ENCODE measurements at places on chromosomes 7 and 10.

DNA sequence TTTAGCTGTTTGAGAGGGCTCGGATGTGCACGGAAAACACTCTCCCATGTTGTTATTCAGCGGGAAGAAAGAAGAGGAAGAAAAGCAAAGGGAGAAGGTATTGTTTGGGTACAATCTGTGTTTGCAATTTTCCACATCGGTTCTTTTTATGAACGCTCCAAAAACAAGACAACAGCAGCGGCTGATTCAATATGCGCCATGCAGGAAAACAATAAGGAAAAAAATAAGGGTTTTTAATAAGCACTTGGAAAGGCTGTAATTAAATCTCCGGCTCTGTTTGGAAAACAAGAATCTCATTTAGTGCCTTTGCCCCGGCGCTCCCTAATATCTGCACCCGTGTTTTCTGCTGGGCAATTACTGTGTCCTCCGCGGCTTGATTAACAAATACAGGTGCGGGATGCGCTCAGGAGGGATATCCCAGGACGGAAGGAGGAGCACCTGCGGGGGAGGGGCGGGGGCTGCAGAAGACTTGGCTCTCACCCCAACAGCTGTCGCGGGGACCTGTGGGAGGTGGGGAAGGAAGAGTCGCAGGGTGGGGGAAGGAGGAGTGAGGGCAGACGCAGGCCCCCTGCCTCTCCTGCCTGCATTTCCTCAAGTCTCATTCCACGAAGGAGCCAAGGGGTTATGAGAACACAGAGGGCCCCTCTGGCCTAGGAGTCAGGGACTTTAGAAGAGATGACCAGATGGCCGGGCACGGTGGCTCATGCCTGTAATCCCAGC is 181.5 kb upstream of the PODXL start:
- DNase-seq = no peak

DNA sequence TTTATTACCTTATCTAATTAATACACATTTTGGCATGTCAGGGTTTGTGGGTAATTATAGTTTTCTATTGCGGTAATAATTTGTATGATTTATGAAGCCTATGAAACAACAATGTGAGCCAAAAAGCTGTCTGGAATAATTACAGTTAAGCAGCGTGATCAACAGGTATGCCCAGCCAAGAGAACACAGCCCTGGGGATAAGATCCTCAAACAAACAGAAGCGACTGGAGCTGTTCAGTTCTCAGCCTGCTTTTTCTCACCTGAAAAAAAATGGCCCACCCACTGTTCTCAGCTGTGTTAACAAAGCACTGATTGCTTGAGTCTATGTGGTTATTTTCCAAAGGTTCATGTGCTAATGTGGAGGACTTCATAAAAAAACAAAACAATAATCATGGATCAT is 855.8 kb downstream of the GATA3 start:
- no peak for DNase-seq

GRCh38 chr7:65371468-65371867 is 2.2 kb upstream of the ZNF92 start:
- DNase-seq = no peak

DNA sequence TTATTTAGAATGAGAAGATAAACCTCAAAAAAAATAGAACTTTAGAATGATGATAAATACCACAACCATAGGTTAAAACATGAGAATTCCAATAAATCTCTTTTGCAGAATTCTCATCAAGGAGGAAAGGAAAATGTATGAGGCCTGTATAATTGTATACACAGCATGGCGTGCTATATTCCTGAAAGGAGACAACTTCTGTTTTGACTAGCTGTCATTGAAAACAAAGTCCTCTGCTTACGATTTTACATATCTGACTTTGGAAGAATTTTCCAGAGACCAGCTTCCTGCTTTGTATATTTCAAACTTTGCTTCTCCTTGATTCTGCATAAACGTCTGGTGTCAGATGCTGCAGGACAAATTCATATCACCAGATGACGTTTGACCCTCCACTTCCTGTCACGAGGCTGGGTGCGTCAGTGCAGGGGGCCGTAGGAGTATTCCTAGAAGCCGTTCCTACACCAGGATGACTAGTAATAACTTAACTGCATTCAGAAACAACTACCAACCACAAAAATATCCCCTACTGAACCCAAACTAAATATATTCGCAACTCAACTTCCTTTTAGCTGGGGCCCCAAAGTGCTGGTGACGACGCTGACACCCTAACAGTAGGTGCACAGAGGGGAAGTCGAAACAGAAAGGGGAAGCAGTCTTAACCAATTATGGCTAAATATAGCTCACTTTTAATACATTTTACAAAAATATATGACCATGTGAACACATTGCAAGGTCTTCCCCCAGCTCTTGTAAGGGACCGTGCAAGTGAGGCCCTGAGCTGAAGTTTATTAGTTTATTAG is 178.6 kb upstream of the INHBA start:
- peak; percentile 38 for DNase-seq

- no peak for DNase-seq
Observed at GRCh38 chr10:103692952-103693811, 162.2 kb downstream of the SH3PXD2A start.

DNA sequence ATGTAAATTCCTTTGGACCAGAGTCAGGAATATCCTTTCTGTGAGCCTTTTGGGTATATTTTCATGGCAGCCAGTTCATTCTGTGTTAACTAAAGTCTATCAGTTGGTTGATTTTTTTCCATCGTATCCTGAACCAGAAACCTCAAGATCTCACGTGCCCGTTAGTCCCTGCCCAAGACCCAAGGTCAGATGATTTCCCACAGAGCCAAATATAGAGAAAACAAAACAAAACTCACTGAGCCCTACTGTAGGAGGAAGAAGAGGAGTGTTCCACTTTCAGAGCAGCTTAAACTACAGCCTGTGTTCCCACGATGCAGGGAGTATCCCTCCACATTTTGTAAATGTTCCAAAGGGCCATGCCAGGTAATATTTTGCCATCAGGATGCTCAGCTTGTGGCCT is 96.0 kb upstream of the ADO start:
- DNase-seq = no peak

DNA sequence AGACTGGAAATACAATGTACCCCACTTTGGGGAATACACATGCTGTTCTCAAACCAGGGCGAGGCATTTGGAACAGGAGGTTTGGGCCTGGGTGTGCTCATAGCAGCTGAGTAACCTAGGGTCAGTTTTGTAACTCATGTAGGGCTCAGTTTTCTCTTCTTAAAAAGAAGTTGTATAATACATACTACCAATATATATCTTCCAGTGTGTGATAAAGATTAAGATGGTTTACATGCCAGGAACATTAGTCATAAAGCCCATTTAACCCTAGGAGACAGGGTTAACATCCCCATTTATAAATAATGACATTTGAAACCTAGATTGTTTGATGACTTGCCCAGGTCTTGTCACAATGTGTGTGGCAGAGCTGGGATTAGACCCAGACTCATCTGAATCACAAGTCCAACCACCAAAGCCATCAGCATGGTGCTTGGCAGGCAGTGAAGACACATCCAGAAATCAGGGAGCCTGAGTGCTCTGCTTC is 6.0 kb downstream of the AKR1B10 start:
- no peak for DNase-seq

- no peak for DNase-seq
Observed at GRCh38 chr10:132065491-132066105, at the start of gene JAKMIP3. Gene JAKMIP3, plus strand, starts transcription at chr10:132065946. Its CDS starts 38,863 bp downstream, at chr10:132104809.

DNA sequence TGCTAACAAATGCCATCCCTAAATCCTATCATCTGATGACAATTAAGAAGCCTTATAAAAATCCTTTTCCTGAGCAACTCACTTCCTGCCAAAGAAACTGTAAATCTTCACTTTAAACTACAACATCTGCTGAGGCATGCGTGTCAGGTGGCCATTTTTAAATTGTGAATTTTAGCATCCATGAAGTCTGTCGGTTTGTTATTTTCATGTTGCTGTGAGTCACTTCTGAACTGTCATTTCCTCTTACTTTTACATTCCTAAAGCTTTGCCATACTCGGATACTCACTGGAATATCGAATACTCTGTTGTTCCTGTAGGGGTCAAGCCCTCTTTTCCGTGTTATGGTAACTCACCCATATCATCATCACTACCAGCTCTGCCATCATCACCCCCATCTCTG is 34.3 kb upstream of the TMEM26 start:
- no peak for DNase-seq

DNA sequence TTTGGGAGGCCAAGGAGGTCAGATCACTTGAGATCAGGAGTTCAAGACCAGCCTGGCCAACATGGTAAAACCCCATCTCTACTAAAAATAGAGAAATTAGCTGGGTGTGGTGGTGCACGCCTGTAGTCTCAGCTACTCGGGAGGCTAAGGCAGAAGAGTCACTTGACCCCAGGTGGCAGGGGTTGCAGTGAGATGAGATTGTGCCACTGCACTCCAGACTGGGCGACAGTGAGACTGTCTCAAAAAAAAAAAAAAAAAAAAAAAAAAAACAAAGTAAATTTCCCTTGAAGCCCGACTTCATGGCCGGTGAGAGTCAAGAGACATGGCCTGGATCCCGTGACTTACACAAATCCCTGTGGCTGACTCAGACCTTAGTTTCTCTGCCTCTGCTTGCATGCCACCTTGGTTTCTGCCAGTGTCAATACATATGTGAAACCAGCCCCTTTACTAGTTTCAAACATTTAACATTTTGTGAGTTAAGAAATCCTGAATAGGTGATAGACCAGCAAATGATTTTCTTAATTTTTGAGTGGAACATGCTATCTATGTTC is 62.8 kb downstream of the ZEB1 start:
- DNase-seq = no peak

DNA sequence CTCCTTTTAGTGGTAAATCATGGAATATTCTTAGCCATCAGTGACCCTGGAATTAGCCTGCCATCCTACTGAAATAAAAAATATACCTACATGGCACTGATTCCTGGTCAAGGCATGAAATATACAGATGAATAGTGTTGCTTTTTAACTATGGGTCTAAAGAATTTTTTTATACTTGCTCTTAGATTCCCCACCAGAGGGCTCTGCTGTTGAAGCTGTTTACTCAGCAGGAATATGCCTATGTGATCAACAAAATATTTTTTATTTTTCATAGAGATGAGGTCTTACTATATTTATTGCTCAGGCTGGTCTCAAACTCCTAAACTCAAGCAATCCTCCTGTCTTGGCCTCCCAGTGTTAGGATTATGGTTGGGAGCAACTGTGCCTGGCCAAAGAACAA is 13.5 kb downstream of the ZC3HC1 start:
- no peak for DNase-seq

DNA sequence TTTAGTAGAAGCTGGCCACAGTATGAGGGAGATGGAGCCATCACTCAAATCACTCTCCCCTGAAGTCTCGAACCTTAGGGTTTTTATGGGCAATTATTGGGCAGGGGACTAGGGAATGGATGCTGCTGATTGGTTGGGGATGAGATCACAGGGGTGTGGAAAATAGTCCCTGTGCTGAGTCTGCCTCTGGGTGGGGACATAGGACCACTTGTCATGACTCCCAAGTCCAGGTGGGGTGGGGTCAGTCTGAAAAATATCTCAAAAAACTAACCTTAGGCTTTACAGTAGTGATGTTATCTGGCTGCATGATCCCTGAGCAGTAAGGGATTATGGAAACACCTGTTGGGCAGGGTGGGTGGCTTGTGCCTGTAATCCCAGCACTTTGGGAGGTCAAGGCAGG is 98.6 kb downstream of the XRCC2 start:
- no peak for DNase-seq

- DNase-seq = no peak
Observed at GRCh38 chr10:112946649-112947048, 3.4 kb upstream of the TCF7L2 start.

GRCh38 chr7:47477191-47478016 is 104.5 kb downstream of the TNS3 start:
- no peak for DNase-seq

- DNase-seq = no peak
Observed at GRCh38 chr10:112203328-112204076, 19.9 kb upstream of the GPAM start.

- no peak for DNase-seq
Observed at GRCh38 chr10:35822316-35822715, 180.2 kb upstream of the FZD8 start.

DNA sequence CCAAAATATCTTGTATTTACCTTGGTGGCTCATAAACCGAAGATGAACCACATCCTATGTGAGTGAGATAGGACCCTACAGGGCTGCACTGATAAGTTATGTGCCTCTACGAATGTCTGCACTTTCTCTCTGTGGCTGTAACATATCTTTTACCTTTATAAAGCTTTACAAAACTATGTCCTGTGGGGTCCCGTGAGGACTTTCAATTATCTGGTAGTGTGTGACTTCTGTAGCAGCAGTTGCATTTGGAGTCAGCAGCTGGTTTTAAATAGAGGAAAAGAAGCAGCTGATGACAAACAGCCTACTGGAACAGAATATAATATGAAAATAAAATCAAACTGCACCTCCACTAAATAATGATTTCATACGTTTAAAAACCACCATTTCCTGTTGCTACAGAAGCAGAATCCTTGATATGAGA is 222.4 kb upstream of the GNAI1 start:
- DNase-seq = no peak

DNA sequence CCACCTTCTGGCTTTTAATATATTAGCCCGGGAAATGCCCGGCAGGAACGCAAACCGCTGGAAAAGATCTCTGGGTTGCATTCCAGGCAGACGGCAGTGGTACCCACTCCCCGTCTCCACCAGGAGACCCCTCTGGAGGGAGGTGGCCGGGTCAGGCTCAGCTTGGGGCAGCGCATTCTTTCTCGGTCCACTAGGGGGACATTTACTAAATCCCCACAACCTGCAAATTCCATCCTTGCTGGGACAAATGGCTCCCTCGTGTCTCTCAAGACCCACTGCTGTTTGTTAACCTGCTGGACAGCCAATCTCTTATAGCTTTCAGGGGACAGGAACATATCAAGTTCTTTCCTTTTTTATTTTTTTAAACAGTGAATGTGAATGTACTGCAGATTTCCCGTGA is 45.8 kb upstream of the CARD11 start:
- DNase-seq = no peak

- no peak for DNase-seq
Observed at GRCh38 chr10:71078454-71079145, 133.8 kb upstream of the UNC5B start.

GRCh38 chr7:37663693-37664092 is 19.9 kb upstream of the GPR141 start:
- no peak for DNase-seq

GRCh38 chr10:110357252-110357780 is 52.6 kb upstream of the SMNDC1 start:
- no peak for DNase-seq

GRCh38 chr10:108673741-108674140 is 1249.6 kb downstream of the XPNPEP1 start:
- no peak for DNase-seq
